Kasumi-1 (cell line): ENCODE measurements at places on chromosomes 5 and 9.

- DNase-seq: no peak
Measured at GRCh38 chr5:153367466-153367865, 123.0 kb upstream of the GRIA1 start.

- no peak for DNase-seq
Measured at GRCh38 chr9:102049586-102050246, 311.3 kb upstream of the GRIN3A start.

GRCh38 chr5:171162165-171162564 is 146.9 kb upstream of the TLX3 start:
- no peak for DNase-seq

DNA sequence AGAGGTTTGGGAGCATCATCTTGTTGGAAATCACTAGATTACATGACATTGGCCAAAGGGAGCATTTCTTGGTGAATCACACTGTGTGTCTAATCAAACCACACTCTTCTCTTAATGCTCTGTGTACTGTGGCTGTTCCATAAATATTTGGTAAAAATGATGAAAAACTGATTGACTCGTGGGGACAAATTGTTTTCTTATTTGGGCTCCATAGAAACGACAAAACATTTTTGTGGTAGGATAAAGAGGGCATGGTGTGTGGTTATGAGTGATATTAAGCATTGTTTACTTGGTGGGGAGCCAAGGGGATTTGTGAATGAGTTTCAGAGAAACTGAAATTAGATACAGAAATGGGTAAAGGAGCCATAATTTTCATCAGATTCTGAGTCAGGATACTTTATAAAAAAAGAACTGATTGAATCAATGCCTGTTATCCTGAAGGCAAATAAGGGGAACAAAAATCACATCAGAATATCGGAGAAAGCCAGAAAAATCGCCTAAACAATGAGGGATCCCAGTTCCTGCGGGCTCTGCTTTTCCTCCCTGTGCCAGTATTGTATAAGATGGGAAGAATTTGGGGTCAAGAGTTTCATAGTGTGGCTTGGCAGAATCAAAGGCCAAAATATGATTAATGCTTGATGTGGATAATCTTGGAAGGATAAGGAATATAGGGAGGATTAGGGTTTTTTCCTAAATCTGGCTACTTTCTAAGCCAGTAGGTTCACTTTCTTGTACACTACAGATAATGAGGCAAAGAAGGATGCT is 33.3 kb downstream of the FBXL7 start:
- no peak for DNase-seq

- DNase-seq: no peak
Measured at GRCh38 chr5:103263054-103263453, 4.5 kb downstream of the MACIR start.

GRCh38 chr5:157464519-157465171 is 4.6 kb downstream of the NIPAL4 start:
- no peak for DNase-seq

DNA sequence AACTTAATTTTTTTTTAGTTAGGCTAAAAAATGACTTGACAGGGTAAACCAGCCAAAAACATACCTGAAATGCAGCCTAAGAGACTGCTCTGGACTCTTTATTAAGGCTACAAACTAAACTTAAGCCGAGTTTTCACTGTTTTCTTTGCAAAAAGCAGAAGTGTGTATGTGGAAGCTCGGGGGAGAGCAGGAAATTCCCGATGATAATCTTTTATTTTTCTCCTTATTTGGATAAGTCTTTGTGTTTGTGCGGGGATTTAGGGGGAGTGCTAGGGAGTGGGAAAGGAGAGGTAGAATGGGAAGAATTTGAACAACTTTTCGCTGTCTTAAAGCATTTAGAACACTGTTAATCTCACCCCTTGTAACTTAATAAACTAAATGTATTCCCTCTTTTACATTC is 30.7 kb upstream of the GPR21 start:
- peak; percentile 11 for DNase-seq

GRCh38 chr9:31144614-31145013 is 1239.8 kb upstream of the ACO1 start:
- DNase-seq: no peak

DNA sequence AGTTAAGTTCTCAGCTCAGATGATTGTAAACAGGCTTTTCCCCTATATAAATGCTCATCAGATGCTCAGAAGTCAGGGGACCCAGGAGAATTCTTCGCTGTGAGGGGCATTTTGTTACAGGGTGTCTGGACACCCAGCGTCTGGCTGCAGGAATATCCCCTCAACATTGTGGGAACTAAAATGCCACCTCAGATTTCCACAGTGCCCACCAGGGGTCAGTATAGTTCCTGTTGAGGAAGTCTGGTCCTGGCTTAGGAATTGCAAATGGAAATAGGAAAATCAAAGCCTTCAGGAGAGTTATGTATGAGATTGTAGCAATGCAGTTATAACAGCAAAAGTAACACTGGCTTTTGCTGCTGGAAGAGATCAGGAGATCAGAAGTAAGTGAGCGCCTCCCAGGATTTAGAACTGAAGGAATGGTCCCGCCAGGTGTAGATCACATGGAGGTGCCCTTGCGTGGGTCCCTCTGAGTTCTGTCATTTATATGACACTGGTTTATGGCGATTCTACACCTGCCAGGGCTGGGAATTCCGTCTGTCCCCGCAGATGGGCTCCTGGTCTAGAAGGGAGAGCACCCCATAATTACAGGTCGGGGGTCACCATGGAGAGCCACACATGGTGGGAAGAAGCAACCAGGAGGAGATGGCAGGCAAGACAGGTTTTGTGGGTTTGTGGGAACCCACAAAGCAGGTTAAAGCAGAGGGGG is 47.1 kb upstream of the CTSL start:
- peak; percentile 45 for DNase-seq

GRCh38 chr5:56783261-56783660 is 32.1 kb upstream of the MAP3K1 start:
- no peak for DNase-seq

- no peak for DNase-seq
Measured at GRCh38 chr5:102216678-102217077, 79.4 kb downstream of the SLCO4C1 start.

- no peak for DNase-seq
Measured at GRCh38 chr5:175747539-175748060, 89.7 kb downstream of the HRH2 start.

- no peak for DNase-seq
Measured at GRCh38 chr5:126189862-126190261, 233.3 kb upstream of the GRAMD2B start.

- no peak for DNase-seq
Measured at GRCh38 chr5:60703944-60704343, 4.0 kb upstream of the DEPDC1B start.
